ENCODE measurements at places on chromosomes 5 and 9. TPM values are rescaled to one million over a fixed set of nuclear protein-coding genes. Genes with fewer than 3 reads are reported as not detected.

The CSF1R gene
- not detected for total RNA-seq

The CAMK4 gene
- total RNA-seq = 0.10 TPM

The KCNT1 gene
- total RNA-seq = not detected

The PRUNE2 gene
- total RNA-seq = 0.35 TPM

The RFX3 gene
- 4.4 TPM for total RNA-seq

The BAAT gene
- 0.14 TPM for total RNA-seq

The TYRP1 gene
- not detected for total RNA-seq

The CBY3 gene
- not detected for total RNA-seq

The THG1L gene
- total RNA-seq = 43.4 TPM

The CEL gene
- total RNA-seq = 0.26 TPM

The TRPM3 gene
- 1.1 TPM for total RNA-seq

The RXFP3 gene
- total RNA-seq = not detected

The RNF208 gene
- 0.40 TPM for total RNA-seq

The MED7 gene
- total RNA-seq = 17.7 TPM

The SPINK6 gene
- 0.52 TPM for total RNA-seq

The DENND1A gene
- total RNA-seq = 36.5 TPM

The DRD1 gene
- not detected for total RNA-seq

The RANBP17 gene
- 11.9 TPM for total RNA-seq

The SH2D3C gene
- 0.12 TPM for total RNA-seq

The ZNF483 gene
- total RNA-seq = 2.6 TPM
